ENCODE measurements at places on chromosomes 2 and 18. TPM values are rescaled to one million over a fixed set of nuclear protein-coding genes. Genes with fewer than 3 reads are reported as not detected.

The C2orf80 gene
- total RNA-seq, result not detected

The PSMD1 gene
- total RNA-seq, result 97.4 TPM

DNA sequence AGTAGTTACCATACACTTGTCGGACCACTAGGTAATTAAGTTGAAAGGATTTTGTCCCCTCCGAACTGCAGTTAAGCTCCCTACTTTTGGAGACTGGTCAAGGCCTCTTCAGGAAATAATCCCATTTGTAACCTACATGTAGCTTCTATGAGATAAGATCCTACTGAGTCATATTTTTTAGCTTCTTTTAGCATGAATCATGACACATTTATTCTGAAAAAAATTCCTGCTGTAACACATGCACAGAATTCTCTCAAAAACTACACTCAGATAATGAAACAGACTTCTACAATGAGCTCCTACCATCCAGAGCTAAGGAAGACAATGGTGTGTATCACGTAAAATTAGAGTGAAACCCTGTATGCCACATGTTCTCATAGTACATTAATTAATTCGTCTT is 100.7 kb upstream of the CCDC195 start:
- no peak for DNase-seq
- no peaks in the 10 kb centered on the region for H3K4me1 ChIP-seq
- no peak overlapping the region for H3K27ac ChIP-seq
- no peak overlapping the region for H3K4me3 ChIP-seq
- H3K27me3 ChIP-seq, result no peaks in the 10 kb centered on the region
- peaks cover 40% of the 10 kb centered on the region for H3K36me3 ChIP-seq

DNA sequence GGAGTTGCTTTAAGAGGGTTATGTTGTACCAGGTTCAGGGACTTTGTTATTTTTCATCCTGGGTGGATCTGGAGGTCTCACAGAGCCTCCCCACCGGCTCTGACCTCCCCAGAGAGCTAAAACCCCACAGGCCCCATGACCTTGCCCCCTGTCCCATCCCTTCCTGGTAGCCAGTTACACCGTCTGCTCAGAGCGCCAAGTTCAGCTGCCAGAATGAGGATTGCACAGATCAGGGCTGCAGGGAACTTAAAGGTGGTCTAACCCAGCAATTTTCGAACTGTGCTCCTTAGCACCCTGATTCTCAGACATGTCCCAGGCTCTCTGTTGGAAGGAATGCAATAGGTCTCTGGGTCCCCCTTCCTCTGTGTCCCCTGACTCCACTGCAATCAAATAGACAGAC is 32.1 kb downstream of the ATOH8 start:
- no peaks in the 10 kb centered on the region for H3K27me3 ChIP-seq
- peaks cover 26% of the 10 kb centered on the region for H3K4me1 ChIP-seq
- H3K36me3 ChIP-seq, result peaks cover 54% of the 10 kb centered on the region
- H3K27ac ChIP-seq, result peak overlapping the region; percentile 80

- H3K27ac ChIP-seq, result no peak overlapping the region
Observed at GRCh38 chr2:230644356-230644935, 68.2 kb upstream of the CAB39 start.

GRCh38 chr2:168912901-168913369 is 11.8 kb downstream of the G6PC2 start:
- no peak overlapping the region for H3K27ac ChIP-seq
- DNase-seq, result no peak
- no peaks in the 10 kb centered on the region for H3K27me3 ChIP-seq
- no peak overlapping the region for H3K4me3 ChIP-seq
- H3K36me3 ChIP-seq, result no peaks in the 10 kb centered on the region

GRCh38 chr2:43001787-43002468 is 209.5 kb upstream of the HAAO start:
- H3K4me3 ChIP-seq, result no peak overlapping the region
- no peaks in the 10 kb centered on the region for H3K36me3 ChIP-seq
- H3K27ac ChIP-seq, result no peak overlapping the region

The CCDC68 gene
- total RNA-seq, result 15.8 TPM

The PLB1 gene
- total RNA-seq, result 9.7 TPM

The ZNF24 gene
- total RNA-seq, result 11.5 TPM

DNA sequence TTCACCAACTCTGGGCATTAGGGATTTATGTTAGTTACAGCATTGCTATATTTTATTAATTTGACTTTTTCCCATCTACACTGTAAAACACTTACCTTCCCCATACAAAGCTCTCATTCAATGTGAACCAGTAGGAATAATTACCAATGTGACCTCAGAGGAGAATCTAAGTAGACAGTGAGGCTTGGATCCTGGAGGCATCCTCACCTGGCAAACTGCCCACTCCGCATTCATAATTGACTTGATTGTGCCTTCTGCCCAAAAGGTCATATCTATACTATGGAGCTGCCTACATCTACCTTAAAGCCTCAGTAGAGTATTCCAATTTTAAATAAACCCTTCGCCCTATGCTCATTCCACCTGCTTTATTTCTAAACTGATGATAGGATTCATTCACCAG is 45.4 kb upstream of the SCN1A start:
- H3K27ac ChIP-seq, result no peak overlapping the region
- DNase-seq, result no peak

The GNLY gene
- not detected for total RNA-seq

The TMEM163 gene
- not detected for total RNA-seq

DNA sequence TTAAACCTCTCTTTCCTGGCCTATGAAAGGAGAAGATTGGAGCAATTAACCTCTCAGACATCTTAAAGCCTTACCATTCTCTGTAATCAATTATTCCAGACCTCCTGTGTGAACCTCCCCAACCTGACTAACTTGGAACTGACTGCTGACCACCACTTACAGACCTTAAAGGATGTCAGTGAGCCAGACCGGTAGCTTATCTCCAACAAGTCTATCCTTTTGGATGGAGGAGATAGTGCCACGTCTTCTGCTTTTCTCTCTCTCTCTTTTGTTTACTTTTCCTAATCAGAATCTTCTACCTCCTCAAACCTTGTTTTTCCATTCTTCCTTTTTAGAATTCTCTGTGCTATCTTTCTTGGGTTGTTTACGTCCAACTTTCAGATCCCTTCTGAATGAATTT is 57.2 kb downstream of the LRRTM1 start:
- no peak for DNase-seq
- H3K27ac ChIP-seq, result no peak overlapping the region
- H3K27me3 ChIP-seq, result no peaks in the 10 kb centered on the region
- H3K36me3 ChIP-seq, result no peaks in the 10 kb centered on the region

- H3K27ac ChIP-seq, result no peak overlapping the region
- H3K36me3 ChIP-seq, result no peaks in the 10 kb centered on the region
- no peak overlapping the region for H3K4me3 ChIP-seq
Observed at GRCh38 chr2:104344985-104345384, 508.9 kb upstream of the POU3F3 start.

- no peaks in the 10 kb centered on the region for H3K4me1 ChIP-seq
- no peak overlapping the region for H3K27ac ChIP-seq
- no peaks in the 10 kb centered on the region for H3K27me3 ChIP-seq
- DNase-seq, result no peak
- H3K36me3 ChIP-seq, result no peaks in the 10 kb centered on the region
Observed at GRCh38 chr2:166825914-166826313, 62.4 kb upstream of the XIRP2 start.

DNA sequence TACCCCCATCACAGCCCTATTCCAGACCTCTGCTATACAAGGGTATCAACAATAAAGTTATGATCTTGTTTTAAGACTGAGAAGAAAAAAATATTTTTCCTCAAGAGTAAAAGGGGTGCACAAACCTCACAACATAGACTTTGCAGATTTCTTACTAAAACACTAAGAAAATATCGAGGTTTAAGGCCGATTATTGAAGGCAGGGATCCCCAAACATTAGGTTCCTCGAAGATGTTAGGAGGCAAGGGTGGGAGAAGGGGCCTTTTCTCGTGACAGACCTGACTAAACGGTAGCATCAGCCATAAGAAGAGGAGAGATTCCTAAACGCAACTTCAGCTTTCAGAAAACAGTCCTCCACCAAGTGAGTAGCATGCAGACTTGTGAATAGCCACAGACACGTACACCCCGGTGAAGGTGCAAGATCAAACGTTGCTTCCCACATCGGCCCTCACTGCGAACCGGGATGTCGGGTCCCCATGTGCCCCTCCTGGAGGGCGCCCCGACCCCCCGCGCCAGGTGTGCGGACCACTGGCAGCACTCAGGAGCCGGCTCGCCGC is 678 bp downstream of the PIAS2 start:
- peaks cover 10% of the 10 kb centered on the region for H3K4me1 ChIP-seq
- peak overlapping the region; percentile 73 for H3K4me3 ChIP-seq

The EVX2 gene
- total RNA-seq, result not detected

GRCh38 chr2:205796805-205797313 is 114.6 kb downstream of the NRP2 start:
- no peak overlapping the region for H3K27ac ChIP-seq
- H3K4me3 ChIP-seq, result no peak overlapping the region
- peaks cover 18% of the 10 kb centered on the region for H3K36me3 ChIP-seq
- no peak for DNase-seq
- H3K27me3 ChIP-seq, result no peaks in the 10 kb centered on the region

- no peaks in the 10 kb centered on the region for H3K4me1 ChIP-seq
- no peak for DNase-seq
- no peaks in the 10 kb centered on the region for H3K36me3 ChIP-seq
Observed at GRCh38 chr2:128599700-128600099, 281.0 kb upstream of the HS6ST1 start.

GRCh38 chr2:8638327-8638726 is 43.5 kb upstream of the ID2 start:
- H3K27me3 ChIP-seq, result no peaks in the 10 kb centered on the region
- no peak overlapping the region for H3K27ac ChIP-seq
- no peak overlapping the region for H3K4me3 ChIP-seq
- H3K4me1 ChIP-seq, result no peaks in the 10 kb centered on the region
- no peak for DNase-seq

GRCh38 chr2:43541165-43541564 is 54.7 kb downstream of the THADA start:
- no peaks in the 10 kb centered on the region for H3K27me3 ChIP-seq
- no peak for DNase-seq
- no peaks in the 10 kb centered on the region for H3K36me3 ChIP-seq
- peak overlapping the region; percentile 71 for H3K27ac ChIP-seq
- H3K4me1 ChIP-seq, result peaks cover 3% of the 10 kb centered on the region

- H3K36me3 ChIP-seq, result no peaks in the 10 kb centered on the region
- no peaks in the 10 kb centered on the region for H3K4me1 ChIP-seq
- H3K4me3 ChIP-seq, result no peak overlapping the region
- DNase-seq, result no peak
- H3K27ac ChIP-seq, result no peak overlapping the region
- no peaks in the 10 kb centered on the region for H3K27me3 ChIP-seq
Observed at GRCh38 chr2:241120440-241120839, 18.4 kb upstream of the MTERF4 start.

- DNase-seq, result no peak
- H3K4me3 ChIP-seq, result no peak overlapping the region
- H3K27ac ChIP-seq, result no peak overlapping the region
- peaks cover 4% of the 10 kb centered on the region for H3K27me3 ChIP-seq
- peaks cover 17% of the 10 kb centered on the region for H3K4me1 ChIP-seq
Observed at GRCh38 chr2:238164906-238165287, 6.1 kb downstream of the ERFE start.

Measured in ascending aorta (tissue), 2 donors.